ENCODE measurements at places on chromosomes 4 and X.

DNA sequence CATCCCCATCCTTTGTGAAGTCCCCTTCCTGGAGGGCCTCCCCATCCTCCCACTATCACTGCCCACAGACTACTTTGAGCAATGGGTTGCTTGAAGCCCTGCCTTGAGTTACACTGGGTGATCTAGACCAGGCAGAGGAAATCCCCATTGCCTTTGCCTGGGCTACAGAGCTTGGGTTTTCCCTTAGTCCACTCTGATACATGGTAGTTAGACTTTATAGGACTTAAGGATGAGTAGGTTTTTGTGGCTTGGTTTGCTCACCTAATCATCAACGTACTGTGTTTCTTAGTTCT, 56.6 kb downstream of the TMEM131L start:
- DNase-seq = no peak

DNA sequence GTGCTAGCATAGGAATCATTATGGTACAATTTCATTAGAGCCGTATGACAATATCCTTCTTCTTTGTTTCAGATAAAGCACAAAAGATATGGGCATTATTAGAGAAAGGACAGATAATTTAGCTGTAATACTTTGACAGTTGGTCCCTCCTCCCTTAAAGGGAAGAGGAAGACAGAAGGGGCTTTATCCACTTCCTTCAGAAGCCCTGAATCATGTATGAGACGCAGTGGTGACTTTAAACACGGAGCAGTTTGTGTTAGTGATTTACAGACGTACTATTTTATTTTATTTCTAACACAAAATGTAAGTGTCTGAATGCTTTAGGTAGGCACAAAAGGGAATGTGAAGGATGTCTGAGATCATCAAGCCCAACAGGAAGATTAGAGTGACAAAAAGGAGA, 467.7 kb downstream of the IL15 start:
- no peak for DNase-seq

DNA sequence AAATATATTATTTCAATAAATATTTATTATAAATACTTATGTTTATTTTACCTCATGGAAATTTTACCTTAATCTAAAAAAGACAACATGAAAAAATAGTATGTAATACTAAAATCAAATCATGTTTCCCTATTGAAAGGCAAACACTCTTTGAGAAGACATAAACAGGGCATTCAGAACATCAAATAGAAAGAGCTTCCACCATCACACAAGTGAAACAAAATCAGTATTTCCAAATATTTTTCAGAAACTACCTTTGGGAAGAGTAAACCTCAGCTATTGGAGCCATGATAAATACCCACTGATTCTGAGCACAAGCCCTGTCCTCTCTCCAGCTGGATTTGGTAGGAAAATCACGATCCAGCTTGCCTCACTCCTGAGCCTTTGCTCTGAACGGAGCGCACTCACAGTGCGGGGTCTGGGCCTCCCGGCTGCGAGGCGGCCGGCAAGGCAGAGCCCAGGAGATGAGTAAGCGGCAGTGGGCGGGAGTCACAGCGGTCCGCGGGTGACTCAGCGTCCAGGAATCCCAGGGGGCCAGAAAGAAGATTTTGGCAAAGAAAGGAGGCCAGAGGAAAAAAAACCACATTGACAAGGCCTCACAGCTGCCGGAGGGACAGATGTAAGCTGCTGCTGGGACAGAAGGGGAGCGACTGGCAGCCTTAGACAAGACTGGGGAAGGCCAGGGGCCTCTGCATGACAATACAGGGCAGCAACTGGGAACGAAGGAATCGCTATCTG, 14.7 kb upstream of the ANXA5 start:
- peak; percentile 87 for DNase-seq

DNA sequence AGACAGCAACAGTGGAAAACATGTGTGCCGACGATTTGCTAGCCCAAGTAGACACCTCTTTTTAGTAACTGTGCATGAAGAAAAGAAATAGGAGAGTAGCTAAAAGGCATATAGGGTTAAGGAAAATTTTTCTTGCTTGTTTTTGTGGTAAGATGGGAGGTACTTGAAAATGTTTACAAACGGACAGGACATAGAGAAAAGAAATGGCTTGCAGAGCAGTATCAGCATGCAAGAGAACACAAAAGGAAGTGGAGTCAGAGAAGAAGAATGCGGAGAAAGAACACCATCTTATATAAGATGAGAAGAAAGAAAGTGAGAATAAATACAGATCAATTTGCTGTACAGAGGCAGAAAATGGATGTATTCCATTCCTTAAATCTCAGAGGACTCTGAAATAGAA, 263.7 kb upstream of the ETNPPL start:
- DNase-seq = no peak

DNA sequence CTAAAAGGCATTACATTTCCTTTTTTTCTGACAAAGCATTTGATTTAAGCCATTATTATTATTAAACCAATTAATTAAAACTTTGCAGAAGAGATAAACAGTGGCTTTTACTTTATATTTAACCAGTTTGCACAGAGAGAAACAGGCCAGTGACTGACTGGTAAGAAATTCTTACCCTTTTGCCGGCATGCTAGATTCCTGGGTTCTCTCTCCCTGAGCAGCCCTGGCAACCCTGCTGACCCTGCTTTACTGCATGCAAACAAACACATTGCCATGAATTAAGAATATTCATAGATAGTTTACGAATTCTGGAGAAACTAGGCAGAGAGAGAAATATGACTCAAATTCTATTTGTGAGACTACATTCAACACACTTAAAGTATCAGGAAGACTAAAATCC, 1381.4 kb upstream of the IGFBP7 start:
- no peak for DNase-seq

- DNase-seq = no peak
Observed at GRCh38 chr4:21517126-21517859, 431.3 kb downstream of the KCNIP4 start.
